ENCODE measurements at places on chromosomes 3 and 15. TPM values are rescaled to one million over a fixed set of nuclear protein-coding genes. Genes with fewer than 3 reads are reported as not detected.

DNA sequence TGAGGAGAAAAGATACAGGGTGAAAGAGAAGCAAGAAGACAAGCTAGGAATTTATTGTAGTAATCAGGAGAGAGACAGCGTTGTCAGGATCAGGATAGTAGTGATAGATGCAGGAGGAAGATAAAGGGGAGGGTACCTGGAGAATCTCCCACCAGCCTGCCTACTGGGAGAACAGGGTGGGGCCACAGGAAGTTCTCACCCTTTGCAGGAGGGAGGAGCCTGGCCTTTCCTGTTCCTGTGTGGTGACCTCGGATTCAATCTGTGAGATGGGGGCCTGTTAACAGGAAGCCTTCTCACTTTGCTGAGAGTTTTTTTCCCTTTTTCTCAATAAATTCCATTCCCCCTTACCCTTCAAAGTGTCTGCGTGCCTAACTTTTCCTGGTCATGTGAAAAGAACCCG is 37.6 kb downstream of the GMPS start:
- DNase-seq: no peak

DNA sequence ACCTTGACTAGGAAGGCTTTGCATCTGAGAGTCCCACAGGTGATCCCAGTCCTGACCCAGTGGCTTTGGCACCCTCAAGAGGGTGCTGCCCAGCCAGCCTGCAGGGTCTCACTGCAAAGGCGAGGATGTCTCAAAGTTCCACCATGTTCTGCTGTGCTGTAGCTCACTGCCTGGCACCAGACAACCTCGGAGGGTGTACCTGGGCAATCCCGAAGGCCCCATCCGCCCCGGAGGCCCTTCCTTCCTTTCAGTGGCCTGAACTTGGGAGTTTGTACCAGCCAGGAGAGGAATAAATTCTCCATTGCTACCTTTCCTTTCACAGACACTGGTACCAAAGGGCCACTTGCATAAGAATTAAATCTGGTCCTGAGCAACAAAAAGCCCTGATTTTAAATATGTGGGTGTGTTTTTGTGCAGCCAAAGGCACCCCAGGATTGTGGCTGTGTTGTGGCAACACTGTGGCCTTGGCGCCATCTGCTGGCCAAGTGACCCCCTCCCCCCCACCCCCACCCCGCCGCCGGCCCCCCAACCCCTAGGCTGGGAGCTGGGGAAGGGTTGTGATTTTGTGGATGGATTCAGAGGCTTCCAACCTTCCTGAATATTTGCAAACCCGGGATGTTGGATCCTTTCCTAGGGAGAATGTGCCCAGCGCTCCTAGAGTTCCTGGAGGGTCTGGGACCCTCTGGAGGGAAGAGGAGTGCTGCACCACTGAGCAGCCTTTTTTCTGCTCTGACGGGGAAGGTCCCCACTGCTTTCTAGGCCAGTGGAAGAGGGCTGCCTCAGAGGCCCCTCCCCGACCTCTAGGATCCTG is 9.7 kb upstream of the PTPN23 start:
- peak; percentile 20 for DNase-seq

- no peak for DNase-seq
Observed at GRCh38 chr3:55690726-55691125, 203.6 kb upstream of the WNT5A start.

GRCh38 chr3:166688665-166689064 is 691.4 kb downstream of the ZBBX start:
- DNase-seq: no peak

DNA sequence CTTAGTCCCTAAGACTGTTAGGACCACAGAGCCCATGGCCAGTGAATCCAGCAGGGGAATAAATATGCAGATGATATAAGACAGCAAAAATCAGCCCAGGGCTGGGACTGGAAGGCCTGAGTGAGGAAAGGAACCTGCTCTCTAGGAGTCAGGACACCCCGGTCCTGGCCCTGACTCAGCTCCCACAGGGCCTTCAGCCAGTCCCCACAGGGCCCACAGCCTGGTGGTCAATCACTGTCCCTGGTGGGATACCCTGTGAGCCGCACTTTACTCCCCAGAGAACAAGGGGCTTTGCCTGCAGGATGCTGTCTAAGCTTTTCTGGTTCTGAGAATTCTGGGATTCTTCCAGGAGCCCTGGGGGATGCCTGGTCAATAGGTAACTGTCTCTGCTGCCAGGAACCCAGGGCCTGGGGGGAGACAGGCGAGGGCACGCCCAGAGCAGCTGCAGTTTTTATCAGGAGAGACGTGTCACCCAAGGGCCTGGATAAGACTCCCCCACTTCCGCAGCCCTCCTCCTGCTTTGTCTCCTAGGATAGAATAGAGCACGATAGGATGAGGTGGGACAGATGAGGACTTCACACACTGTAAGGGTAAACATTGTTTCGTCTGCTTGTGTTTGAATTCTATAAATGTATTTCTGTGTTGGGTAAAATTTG is 49.5 kb upstream of the MCF2L2 start:
- no peak for DNase-seq

DNA sequence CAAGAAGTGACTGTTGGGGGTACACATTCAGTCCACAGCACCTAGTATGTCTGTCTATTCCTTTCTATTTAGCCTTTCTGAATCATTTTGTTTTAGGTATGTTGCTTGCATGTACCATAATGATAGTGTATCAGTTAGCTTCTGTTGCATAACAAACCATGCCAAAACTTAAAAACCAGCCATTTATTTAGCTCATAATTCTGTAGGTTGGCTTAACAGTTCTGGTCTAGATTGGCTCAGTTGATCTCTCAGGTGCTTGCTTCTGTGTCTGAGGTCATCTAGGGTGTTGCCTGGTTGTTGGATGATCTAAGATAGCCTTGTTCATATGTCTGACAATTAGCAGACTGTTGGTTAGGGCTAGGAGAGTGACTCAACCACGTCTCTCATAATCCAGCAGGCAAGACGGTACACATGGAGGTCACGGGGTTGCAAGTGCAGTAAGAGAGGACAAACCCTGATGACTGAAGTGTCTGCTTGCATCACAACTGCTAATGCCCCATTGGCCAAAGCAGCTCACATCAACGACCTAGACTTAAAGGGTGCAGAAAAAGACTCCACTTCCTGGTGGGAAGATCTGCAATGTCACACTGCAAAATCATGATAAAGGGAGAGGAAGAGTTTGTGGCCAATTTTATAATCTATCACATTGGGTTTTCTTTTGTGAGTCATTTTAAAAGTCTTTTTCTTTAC is 6.8 kb upstream of the PDCD6IP start:
- peak; percentile 67 for DNase-seq

DNA sequence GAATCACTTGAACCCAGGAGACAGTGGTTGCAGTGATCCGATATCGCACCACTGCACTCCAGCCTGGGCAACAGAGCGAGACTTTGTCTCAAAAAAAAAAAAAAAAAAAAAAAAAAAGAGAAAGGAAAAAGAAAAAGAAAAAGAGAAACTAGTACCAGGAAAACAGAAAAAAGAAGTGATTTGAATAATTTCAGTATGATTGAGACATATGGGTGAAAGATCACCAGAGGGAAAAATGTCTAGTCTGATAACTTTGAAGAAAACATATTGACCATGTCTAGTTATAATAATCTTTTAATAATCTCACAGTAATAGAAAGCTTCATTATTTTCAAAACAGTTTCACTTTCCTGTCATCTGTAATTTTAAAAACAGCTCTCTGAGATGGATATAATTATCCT is 16.4 kb downstream of the TGFBR2 start:
- DNase-seq: no peak

- peak; percentile 67 for DNase-seq
Observed at GRCh38 chr3:112376992-112377391, 44.0 kb downstream of the CD200 start.

- DNase-seq: no peak
Observed at GRCh38 chr3:120111898-120112297, 17.7 kb upstream of the GSK3B start.

DNA sequence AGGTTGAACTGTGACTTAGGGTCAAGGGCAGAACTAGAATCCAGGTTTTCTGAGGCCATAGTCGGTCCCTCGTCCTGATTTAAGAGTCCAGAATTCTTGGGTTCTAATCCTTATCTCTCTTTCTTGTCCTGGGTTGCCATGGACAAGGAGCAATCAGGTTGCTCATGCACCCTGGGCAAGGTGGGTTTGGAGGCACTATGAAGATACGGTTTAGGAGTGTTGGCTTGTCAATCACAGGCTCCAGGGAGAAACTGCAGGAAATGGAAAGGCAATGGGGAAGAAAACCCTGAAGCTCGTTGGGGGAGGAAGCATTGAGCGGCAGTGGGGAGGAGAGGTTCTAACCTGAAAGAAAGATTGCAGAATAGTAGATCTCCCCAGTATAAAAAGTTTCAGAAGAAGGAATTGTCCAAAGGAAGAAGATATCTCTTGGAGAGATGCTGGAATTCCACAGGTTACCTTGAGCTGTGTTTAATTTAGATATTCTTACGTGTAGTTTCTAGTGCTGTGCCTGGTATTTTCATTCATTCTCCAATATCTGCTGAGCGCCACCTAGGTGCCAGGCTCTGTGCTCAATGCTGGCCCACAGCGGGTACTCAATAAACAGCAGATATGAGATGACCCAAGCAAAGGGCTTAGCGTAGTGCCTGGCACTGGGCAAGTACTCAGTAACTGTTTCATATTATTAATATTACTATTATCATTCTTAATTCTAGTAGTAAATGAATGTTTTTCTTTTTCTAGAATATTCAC is 2.0 kb downstream of the ACAN start:
- DNase-seq: no peak

GRCh38 chr15:28892789-28893610 is 7.2 kb downstream of the APBA2 start:
- DNase-seq: peak; percentile 69

- DNase-seq: peak; percentile 81
Observed at GRCh38 chr3:66483409-66483906, 17.4 kb downstream of the LRIG1 start.

- DNase-seq: peak; percentile 9
Observed at GRCh38 chr3:185094697-185095096, 58.2 kb downstream of the C3orf70 start.

- DNase-seq: no peak
Observed at GRCh38 chr15:53658827-53659555, 100.5 kb downstream of the WDR72 start.

GRCh38 chr3:157388976-157389375 is 47.7 kb upstream of the PTX3 start:
- DNase-seq: no peak

GRCh38 chr3:195183071-195183776 is 87.7 kb downstream of the XXYLT1 start:
- no peak for DNase-seq

GRCh38 chr3:189813647-189814240 is 182.6 kb downstream of the TP63 start:
- no peak for DNase-seq

GRCh38 chr15:101441696-101442095 is 47.8 kb downstream of the PCSK6 start:
- no peak for DNase-seq

DNA sequence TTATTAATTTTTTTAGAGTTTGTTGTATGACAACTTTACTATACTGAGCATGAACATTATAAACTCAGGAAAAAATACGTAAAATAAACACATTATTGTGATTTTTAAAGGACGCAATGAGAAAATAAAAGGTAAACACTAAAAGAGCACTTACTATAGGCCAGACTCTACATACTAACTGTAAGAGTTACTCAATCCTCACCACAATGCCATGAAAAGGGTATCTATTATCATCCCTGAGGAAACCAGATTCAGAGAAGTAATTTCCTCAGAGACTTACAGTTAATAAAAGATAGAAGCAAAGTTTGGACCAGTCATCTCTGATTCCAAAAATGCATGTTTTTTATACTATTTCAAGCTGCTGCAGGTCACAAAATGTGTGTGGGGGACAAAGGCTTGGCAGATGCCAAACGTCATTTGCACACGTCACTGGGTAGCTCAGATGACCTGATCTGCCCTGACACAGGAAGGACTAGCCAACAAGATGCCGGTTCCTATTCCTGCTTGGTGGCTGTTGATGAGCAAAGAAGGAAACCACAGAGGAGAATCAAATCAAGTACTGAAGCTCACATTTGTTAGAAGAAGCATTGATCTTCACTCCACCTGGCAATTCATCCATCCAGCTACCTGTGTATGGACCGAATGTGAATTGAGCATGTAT is 42.3 kb downstream of the KLHL6 start:
- no peak for DNase-seq

- DNase-seq: no peak
Observed at GRCh38 chr15:84783493-84784251, 33.5 kb upstream of the ALPK3 start.

DNA sequence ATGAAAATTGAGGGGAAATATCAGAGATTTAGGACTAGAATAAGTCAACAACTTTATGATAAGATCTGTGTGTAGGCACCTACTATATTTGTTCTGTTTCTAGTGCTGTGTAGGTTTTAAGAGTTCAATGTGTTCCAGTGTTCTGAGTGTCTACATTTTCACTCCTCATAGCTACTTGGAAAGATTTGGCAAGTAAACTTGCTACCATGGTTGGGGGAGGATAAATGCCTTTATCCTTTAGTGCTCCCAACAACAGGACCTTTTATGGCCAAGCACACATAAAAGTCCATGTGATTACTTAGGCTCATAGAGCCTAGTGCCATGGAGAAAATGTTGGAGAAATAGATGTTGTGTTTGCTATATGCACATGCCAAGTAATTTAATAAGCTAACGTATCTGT is 64.0 kb downstream of the LYSMD4 start:
- no peak for DNase-seq

DNA sequence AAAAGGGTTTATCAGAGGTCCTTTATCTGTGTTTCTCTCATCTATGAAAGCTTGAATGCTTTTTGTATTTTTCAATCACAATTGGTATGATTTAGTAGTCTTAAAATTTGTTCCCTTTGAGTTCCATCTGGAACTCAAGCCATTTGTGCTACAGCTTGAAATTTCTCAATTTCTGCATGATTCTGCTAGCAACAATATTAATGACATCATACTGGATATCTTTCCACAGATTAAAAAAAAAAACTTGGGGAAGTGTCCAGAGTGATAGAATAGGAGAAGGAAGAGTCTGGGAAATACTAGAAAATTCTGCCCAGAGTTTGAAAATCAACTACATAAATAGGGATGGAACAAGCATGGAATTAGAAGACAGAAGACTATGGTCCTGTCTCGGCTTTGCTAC is 9.3 kb upstream of the FBN1 start:
- no peak for DNase-seq

GRCh38 chr3:172560026-172560425 is 36.8 kb upstream of the TNFSF10 start:
- DNase-seq: no peak

- peak; percentile 49 for DNase-seq
Observed at GRCh38 chr3:170977949-170978745, 48.4 kb downstream of the SLC2A2 start.

IRAK2 gene
- 10.7 TPM for total RNA-seq

MESP2 gene
- total RNA-seq: 1.8 TPM

CHRD gene
- not detected for total RNA-seq

TMEM39A gene
- total RNA-seq: 39.4 TPM

PYDC2 gene
- total RNA-seq: not detected

ZIC1 gene
- 12.2 TPM for total RNA-seq

ARIH1 gene
- total RNA-seq: 16.7 TPM

ZBBX gene
- not detected for total RNA-seq

GATM gene
- total RNA-seq: 0.68 TPM

NEK10 gene
- total RNA-seq: 1.2 TPM

IQCF5 gene
- total RNA-seq: not detected
